ENCODE measurements at places on chromosomes 2 and 18.

GRCh38 chr2:12201369-12201768, 454.9 kb downstream of the LPIN1 start:
- DNase-seq, result no peak

GRCh38 chr18:76394780-76395476, 100.1 kb downstream of the ZNF516 start:
- no peak for DNase-seq

DNA sequence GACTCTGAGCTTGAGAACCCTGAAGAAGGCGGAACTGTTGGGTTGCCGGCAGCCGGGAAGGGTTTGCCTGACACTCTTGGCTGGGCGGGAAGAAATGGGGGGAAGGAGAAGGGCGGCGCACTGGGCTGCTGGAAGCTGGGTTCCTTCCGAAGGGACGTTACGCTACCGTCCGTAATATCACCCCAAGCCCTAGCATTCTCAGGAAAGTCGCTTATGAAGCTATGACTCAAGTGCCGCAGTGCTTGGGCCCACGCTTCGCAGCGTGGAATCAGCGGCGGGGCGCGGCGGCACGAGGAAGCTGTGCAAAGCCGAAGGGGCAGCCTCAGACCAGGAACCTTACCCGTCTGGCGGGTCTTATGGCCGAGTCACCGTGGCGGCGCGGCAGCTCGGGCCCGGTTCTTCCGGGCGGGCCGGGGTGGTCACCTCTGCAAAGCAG, 50.2 kb upstream of the SIGLEC15 start:
- DNase-seq, result no peak

- peak; percentile 3 for DNase-seq
These were observed 318.9 kb upstream of the SYT4 start for GRCh38 chr18:43596105-43596712.

DNA sequence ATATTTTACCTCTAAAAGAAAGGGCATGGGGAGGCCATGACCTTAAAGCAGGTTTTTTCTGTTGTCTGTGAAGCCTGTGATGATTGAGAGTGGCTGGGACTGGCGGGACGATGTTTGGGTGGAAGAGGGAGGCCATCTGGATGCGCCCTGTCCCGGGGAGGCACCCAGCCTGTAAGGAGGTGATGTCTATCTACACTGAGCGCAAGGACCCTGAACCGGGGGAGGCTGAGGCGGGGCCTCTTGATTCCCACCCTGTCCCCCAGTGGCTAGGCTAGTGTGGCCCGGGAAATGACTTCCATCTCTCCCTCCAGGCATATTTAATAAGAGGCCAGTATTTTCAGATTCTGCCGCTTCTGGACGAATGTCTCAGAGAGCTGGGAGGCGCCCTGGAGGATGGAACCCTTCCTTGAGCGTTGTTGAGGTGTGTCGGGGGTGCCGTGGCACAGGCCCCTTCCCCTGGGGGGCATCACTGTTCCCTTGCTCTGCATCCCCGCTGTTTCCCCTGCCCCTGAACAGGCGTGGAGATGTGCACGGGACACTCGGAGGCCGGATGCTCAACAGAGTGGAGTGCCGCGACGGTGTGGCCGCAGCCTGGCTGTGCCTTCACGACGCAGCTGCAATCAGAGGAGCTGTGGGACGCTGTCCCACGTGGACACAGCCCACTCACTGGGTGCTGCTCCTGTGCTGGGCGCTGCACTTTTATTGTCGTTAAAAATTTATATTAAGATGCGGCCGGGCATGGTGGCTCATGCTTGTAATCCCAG, 185.4 kb downstream of the LDLRAD4 start:
- no peak for DNase-seq

- no peak for DNase-seq
These were observed 42.3 kb downstream of the CRIM1 start for GRCh38 chr2:36397728-36398413.

DNA sequence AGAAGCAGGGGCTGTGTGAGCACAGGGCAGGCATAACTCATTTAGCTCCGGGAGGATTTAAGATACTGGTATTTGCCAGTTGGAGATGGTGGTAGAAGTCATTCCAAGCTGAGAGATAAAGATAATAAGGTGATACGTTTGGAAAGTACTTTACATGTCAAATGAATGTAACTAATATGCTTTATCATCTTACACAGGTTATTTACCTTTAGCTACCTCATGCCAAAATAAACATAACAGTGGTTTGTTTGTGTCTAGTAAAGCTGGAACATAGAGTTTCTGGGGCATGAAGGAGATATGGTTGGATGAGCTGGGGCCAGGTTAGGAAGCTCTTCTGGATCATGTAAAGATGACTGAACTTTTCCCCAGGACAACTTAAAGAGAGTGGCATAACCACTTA, 126.9 kb upstream of the PIK3C3 start:
- DNase-seq, result peak; percentile 70

DNA sequence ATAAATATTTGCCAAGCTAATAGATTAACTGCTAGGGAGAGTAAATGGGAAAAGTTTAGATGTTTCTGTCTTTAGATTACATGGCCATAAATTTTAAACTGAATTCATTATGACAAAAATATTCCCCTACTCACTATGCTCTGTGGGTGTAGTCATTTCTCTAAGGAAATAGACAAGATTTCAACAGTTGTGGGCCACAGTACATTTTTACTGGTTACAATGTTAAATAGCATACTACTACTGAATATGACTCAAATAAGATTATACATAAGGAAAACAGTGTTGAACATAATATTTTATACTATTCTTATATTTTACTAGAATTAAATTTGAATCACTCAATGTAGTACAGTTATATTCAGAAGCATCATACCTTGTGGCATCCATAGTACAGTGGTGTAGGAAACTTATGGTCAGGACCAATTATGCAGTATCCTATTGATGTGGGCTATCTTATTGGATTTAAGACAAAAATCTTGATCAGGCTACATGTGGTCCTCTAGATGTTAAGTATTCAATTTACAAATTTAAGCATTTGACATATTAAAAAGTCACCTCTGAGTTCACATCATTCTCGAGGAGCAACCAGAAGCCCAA, 33.0 kb downstream of the RPRD1A start:
- no peak for DNase-seq

DNA sequence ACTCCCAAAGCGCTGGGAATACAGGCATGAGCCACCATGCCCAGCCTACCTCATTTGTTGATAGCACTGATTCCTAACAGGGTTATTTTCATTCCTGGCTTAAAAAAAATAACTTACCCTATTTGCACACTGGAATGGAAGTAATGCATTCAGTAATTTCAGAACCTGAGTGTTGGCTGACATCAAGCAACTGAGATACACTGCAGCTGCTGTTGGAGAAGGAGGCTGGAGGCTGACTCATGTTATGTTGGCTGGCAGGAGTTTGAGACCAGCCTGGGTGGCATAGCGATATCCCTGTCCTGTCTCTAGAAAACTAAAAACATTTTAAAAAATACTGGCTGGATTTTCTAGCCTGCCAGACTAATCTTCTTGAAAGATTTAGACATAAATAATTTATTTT, 385.1 kb upstream of the MEX3C start:
- no peak for DNase-seq

DNA sequence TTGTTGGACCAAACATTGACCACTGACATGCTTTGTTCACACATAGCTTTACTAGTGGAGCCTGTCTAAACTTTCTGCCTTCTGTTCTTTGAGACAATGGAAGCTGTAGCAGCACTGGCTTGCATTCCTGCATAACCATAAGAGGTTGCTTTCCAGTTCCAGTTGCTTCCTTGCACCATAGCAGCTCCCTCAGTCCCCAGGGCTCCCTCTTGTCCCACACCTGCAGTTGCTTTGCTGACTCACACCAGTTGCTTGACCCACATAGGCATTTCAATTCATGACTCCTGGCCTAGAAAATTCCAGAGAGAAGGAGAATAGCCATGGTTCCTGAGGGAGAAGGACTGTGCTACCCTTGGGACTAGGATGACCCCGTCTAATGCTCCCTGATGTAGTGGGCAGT, 20.9 kb downstream of the SGPP2 start:
- no peak for DNase-seq

- DNase-seq, result no peak
These were observed 385.2 kb downstream of the RIT2 start for GRCh38 chr18:42730272-42730671.

Measured in NCI-H2029 treated with DMSO at 0.1 percent for 48 hours (cell line).